ENCODE measurements at places on chromosomes 4 and X. TPM values are rescaled to one million over a fixed set of nuclear protein-coding genes. Genes with fewer than 3 reads are reported as not detected.

GRCh38 chr4:17093481-17093880 lies 195.0 kb upstream of the LDB2 start:
- DNase-seq, result no peak

The XKRX gene
- total RNA-seq, result not detected

GRCh38 chr4:71711044-71711984 lies 72.6 kb downstream of the GC start:
- no peak for DNase-seq

- no peak for DNase-seq
Observed at GRCh38 chr4:74471264-74471663, 26.3 kb downstream of the AREG start.

GRCh38 chr4:60913671-60914070 lies 286.5 kb upstream of the ADGRL3 start:
- no peak for DNase-seq

DNA sequence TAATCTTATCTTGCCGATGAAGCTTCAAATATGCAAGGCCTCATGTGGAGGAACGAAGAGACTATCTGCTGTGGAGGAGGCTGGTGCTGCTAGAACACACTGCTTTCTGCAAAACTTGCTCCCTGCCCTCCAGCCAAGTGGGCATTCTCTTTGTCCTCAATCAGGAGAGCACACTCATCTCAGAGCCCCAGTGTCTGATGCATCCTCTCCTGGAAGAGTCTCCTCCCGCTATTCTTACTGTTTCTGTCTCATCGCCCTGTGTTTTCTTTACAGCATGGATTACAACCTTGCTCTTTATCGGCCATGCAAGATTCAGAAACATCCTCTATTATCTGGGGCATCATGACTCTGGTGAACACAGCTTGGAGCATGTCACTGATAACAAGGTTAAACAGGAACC lies 68.2 kb upstream of the MTNR1A start:
- DNase-seq, result no peak

DNA sequence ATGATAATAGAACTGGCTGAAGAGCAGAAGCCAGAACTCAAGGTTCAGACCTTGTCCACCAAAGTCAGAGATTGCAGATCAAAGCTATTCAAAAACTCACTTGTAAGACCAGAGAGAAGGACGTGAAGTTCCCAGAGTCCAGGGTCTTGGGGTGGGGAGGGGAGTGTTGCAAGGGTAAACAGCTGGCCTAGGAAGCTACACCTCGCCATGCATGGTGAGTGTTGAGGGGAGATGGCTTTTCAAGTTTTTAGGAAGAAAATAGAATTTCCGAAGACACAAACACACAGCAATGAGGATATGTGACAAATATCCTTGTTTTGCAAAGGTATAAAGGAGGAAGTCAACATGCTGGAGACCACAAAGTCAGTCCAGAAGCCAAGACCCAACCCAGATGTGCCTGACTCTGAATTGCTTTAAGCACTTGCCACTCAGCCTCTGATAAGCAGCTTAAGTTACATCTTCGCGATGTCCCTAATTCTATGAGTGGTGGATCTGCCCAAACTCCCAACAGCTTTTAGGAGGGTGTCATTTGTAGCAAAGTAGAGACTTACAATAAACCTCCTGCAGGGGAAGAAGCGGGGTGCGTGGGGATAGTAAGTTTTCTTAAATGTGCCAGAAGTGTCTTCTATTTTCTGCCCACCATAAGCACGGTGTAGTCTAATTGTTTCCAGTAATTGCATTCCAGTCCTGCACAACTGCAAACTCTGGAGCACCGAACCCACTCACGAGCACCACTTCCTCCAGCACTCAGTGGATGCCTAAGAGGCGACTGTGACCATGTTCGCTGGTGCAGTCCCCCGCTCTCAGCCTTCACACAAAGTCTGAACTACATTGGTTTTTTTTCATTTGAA lies 26.5 kb downstream of the HAND2 start:
- no peak for DNase-seq

DNA sequence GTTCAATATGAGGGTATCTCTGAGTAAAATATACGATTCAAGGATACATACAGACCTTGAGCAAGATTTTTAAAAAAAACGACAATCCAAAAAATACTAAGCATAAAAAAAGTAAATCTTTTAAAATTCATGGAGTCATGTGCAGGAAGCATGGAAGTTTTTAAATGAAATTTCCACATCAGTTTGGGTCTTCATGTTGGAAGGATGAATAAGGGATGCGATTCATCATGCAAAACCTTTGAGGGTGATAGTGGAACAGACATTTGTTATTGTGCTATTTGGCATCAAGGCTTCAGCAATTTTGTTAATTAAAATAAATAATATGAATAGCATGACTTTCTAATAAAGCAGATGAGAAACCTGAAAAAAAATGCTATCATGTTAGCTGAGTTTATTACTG lies 815.0 kb upstream of the PCDH10 start:
- DNase-seq, result no peak

- DNase-seq, result peak; percentile 61
Observed at GRCh38 chrX:65528705-65529340, 5.8 kb downstream of the LAS1L start.

DNA sequence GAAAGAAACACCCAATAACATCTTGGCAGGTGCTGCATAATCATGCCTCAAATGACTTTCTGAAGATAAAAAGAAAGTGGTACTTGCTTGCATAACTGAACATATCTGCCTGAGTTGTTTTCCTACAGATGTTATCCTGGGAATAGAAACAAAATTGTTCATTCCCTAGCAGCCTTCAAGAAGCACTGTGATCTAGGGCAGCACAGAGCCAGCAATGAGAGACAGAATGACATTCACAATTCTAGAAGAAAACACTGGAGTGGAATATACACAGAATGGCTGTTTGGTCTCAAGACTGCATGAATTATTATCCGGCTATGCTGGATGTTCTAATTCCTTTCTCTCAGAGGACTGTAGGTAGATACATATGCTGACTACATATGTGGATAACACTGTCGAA lies 790.9 kb downstream of the PDHA2 start:
- DNase-seq, result no peak

Data from stomach (tissue), 19 donors.